Trophoblast cell (in vitro differentiated cells and primary cell): ENCODE measurements at places on chromosomes 12 and 14.

DNA sequence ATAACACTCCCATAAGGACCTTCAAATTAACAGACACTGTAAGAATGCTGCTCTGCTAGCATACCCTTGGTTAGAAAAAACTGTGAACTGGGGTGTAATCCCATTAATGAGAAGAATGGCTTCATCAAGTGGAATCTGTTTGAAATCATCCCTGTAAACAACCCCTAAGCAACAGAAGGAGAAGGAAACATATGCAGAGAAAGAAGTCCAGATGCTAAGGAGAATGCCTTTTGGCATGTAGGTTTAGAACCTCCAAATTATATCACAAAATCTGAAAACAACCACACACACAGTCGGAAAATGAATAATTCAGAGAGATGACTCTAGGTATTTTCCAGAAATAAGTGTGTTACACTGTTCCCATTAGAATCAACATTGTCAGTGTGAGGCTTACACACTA, 140.2 kb downstream of the NUAK1 start:
- no peak for DNase-seq

DNA sequence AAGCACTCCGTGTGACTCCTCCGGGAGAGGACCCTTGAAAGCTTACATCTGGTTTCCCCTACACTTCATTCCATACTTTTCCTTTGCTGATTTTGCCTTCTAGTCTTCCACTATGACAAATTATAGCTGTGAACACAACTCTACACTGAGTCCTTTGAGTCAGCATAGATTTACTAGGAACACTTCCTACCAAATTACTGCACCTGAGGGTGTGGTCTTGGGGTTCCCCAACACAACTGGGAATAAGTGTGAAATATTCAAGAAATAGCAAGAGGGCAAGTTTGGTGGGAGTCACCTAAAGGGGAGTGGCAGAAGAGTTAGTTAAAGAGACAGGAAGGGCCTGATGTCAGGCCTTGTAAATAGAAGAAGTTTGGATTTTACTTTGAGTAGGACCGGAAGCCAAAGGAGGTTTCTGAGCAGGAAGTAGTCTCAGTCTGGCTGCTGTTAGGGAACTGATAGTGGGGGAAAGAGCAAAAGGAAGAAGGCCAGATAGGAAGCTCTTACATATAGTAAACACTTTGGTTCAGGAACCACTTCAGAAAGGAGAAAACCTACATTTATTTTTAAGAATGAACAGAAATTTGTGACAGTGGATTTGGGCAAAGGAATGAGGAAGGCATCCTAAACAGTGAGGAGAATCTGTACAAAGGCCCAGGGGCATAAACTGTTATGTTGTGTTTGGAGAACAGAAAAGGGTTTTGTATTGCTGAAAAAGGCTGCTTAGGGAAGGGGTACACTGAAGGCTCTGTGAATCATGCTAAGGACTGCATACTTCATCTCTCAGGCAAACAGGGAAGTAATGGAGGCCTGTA, 14.2 kb downstream of the SEL1L start:
- no peak for DNase-seq

GRCh38 chr14:71783088-71783487, 149.1 kb upstream of the RGS6 start:
- DNase-seq = no peak

GRCh38 chr12:89899651-89900050, 191.0 kb upstream of the ATP2B1 start:
- no peak for DNase-seq

GRCh38 chr14:78358591-78358990, 188.4 kb downstream of the NRXN3 start:
- no peak for DNase-seq

GRCh38 chr12:2336409-2336829, 283.6 kb downstream of the CACNA1C start:
- DNase-seq = peak; percentile 53

DNA sequence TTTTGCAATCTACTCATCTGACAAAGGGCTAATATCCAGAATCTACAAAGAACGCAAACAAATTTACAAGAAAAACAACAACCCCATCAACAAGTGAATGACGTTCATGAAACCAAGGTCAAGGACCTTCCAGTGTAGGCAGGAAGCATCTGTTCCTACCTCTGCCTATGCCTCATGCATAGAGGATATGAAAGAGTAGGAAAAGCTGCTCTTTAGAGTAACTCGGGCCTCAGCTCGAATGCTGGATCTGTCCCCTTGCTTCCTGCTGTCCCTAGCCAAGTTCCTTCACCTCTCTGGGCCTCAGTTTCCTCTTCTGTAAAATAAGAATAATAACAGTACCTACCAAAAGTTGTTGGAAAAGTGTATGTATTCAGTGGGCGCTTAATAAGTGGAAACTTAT, 65.0 kb downstream of the FOXN4 start:
- DNase-seq = no peak

DNA sequence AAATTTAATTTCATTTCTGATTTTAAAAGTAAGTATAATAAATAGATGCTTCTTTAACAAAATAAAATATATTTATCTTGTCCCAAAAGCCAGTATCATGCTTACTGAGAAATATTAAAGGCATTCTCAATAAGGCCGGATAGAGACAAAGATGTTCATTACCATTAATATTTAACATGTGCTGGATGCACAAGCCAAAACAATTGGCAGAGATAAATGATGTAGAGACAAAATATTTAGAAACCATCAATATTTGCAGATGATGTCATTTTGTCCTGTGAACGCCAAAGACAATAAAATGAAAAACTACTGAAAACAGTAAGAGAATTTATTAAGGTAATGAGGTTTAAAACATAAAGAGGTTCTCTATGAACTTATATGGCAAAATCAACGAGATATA, 313.5 kb downstream of the ITPR2 start:
- no peak for DNase-seq

GRCh38 chr12:71092290-71092689, 65.5 kb downstream of the TSPAN8 start:
- no peak for DNase-seq

DNA sequence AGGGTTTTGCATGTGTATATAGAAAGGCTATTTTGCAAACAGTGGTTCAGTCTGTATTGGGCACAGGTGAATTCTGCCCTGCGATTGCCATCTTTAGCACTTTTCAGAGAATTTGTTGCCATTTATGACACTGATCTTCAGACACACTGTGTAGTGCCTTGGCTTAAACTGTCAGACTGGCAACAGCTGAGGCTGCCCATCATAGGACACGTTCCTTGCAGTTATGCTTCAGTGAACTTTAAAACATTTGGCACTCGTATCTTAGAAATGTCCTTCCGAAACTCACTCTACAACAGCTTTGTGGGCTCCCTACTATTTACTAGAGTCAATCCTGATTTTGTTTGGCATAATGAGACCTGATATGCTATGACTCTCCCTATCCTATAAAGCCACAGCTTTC, 29.1 kb downstream of the AP5M1 start:
- DNase-seq = no peak

- no peak for DNase-seq
These were observed 2.3 kb upstream of the AGAP2 start for GRCh38 chr12:57740656-57741412.
